ENCODE measurements at places on chromosomes 16 and 17.

DNA sequence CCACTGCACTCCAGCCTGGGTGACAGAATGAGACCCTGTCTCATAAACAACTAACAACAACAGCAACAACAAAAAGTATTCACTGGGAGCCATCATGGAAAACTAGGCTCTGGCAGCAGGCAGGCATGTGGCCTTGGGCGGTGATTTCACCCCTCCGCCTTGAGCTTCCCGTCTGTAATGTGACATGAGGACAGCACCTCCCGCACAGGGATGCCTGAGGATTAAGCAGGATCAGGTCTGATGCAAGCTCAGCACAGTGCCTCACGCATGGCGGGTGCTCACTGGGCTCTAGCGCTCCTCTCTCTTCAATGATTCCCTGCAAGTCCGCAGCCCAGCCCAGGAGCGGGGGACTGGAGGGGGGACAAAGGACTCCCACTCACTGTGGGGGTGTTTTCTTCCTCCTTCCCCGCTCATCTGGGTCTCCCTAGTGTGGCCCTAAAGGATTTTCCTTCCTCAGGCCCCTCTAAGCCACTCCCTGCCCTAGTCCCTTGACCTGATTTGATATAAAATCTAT, 2.8 kb downstream of the PLCD3 start:
- H3K27ac ChIP-seq: peak overlapping the region; percentile 98
- peaks cover 42% of the 10 kb centered on the region for H3K4me1 ChIP-seq
- no peak overlapping the region for H3K4me3 ChIP-seq

DNA sequence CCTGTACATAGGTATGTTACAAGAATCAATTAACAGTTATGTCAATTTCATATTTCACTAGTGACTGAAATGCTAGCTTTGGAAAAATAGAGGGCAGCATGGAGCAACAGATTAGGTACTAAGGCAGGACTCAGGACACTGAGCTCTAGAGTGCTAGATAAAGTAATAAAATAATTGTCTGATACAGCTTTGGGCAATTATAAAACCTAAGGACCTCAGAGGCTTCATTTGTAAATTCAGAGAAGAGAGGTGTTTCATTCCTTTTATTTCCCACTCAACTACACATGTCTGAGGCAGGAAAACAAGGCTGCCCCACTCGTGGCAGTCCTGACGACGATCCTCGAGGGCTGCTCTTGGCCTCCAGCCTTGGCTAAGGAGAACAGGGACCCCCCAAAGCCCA, 81.5 kb downstream of the CA4 start:
- peak; percentile 18 for DNase-seq
- H3K4me3 ChIP-seq: no peak overlapping the region
- H3K27me3 ChIP-seq: no peaks in the 10 kb centered on the region
- peak overlapping the region; percentile 40 for H3K27ac ChIP-seq
- peaks cover 3% of the 10 kb centered on the region for H3K4me1 ChIP-seq

DNA sequence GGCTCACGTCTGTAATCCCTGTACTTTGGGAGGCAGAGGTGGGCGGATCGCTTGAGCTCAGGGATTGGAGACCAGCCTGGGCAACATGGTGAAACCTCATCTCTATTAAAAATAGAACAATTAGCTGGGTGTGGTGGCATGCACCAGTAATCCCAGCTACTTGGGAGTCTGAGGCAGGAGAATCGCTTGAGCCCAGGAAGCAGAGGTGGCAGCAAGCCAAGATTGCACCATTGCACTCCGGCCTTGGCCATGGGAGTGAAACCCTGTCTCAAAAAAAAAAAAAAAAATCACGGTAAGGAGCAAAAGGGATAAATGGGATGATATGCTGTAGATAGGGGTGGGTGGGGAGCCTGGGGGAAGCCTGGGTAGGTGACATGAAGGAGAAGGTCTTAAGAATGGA, 20.4 kb upstream of the TMEM98 start:
- H3K4me3 ChIP-seq: no peak overlapping the region
- no peaks in the 10 kb centered on the region for H3K27me3 ChIP-seq
- H3K36me3 ChIP-seq: no peaks in the 10 kb centered on the region
- no peak overlapping the region for H3K27ac ChIP-seq
- DNase-seq: peak; percentile 75

DNA sequence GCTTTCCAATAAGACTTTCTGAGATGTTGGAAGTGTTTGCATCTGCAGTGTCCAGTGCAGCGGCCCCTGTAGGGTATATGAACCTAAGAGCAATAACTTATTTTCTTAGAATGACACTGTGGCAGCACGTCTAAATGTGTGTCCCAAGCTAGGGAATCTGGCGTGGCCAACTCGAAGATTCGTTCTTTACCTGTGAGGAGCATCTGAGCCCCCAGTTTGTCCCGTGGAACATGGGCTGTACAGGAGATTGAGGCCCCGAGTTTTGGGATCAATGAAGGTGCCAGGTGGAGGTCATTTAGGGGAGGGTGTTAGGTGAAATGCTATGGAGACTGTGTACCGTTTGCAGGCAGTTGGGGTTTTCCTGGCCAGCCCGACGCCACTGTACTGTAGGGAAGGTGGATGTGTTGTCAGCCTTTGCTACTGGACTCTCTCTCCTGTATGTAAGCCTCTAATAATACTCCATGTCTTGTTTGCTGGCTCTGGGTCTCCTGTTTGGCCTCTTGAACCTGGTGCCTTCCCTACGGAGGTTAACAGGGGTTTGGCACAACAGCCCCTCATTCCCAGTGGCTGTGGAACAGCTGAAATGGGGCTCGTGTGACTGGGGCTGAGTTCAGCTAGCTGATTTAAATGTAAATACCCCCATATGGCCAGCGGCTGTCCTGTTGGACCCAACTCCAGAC, 45.5 kb upstream of the SDK2 start:
- no peak overlapping the region for H3K27ac ChIP-seq
- H3K27me3 ChIP-seq: no peaks in the 10 kb centered on the region
- no peak overlapping the region for H3K4me3 ChIP-seq
- no peaks in the 10 kb centered on the region for H3K36me3 ChIP-seq
- DNase-seq: peak; percentile 9

GRCh38 chr17:8294814-8295316, 335 bp downstream of the SLC25A35 start:
- DNase-seq: no peak
- H3K27me3 ChIP-seq: no peaks in the 10 kb centered on the region
- H3K27ac ChIP-seq: peak overlapping the region; percentile 95
- H3K4me3 ChIP-seq: no peak overlapping the region
- no peaks in the 10 kb centered on the region for H3K36me3 ChIP-seq

- no peak overlapping the region for H3K4me3 ChIP-seq
- peaks cover 41% of the 10 kb centered on the region for H3K27me3 ChIP-seq
- peaks cover 17% of the 10 kb centered on the region for H3K4me1 ChIP-seq
- no peaks in the 10 kb centered on the region for H3K36me3 ChIP-seq
These were observed 1.3 kb downstream of the HBQ1 start for GRCh38 chr16:181565-182021.

GRCh38 chr16:60225541-60225940, 1491.4 kb upstream of the GOT2 start:
- no peaks in the 10 kb centered on the region for H3K36me3 ChIP-seq

- H3K4me3 ChIP-seq: no peak overlapping the region
- no peak for DNase-seq
- no peaks in the 10 kb centered on the region for H3K27me3 ChIP-seq
- no peaks in the 10 kb centered on the region for H3K36me3 ChIP-seq
- H3K27ac ChIP-seq: no peak overlapping the region
- no peaks in the 10 kb centered on the region for H3K4me1 ChIP-seq
These were observed 220.7 kb downstream of the KCNJ2 start for GRCh38 chr17:70390049-70390448.

- DNase-seq: peak; percentile 77
- peak overlapping the region; percentile 78 for H3K4me3 ChIP-seq
- no peaks in the 10 kb centered on the region for H3K27me3 ChIP-seq
- H3K27ac ChIP-seq: peak overlapping the region; percentile 81
- H3K36me3 ChIP-seq: no peaks in the 10 kb centered on the region
- H3K4me1 ChIP-seq: peaks cover 25% of the 10 kb centered on the region
These were observed 985 bp upstream of the SLFN12 start for GRCh38 chr17:35433075-35433894.

GRCh38 chr17:4600563-4600962, 16.2 kb downstream of the SMTNL2 start:
- H3K27ac ChIP-seq: no peak overlapping the region
- no peaks in the 10 kb centered on the region for H3K27me3 ChIP-seq
- peaks cover 8% of the 10 kb centered on the region for H3K4me1 ChIP-seq

GRCh38 chr17:42055027-42055426, 4.6 kb upstream of the C17orf113 start:
- H3K4me1 ChIP-seq: peaks cover 2% of the 10 kb centered on the region
- H3K27me3 ChIP-seq: no peaks in the 10 kb centered on the region
- H3K36me3 ChIP-seq: no peaks in the 10 kb centered on the region
- no peak overlapping the region for H3K27ac ChIP-seq
- DNase-seq: no peak
- H3K4me3 ChIP-seq: no peak overlapping the region

DNA sequence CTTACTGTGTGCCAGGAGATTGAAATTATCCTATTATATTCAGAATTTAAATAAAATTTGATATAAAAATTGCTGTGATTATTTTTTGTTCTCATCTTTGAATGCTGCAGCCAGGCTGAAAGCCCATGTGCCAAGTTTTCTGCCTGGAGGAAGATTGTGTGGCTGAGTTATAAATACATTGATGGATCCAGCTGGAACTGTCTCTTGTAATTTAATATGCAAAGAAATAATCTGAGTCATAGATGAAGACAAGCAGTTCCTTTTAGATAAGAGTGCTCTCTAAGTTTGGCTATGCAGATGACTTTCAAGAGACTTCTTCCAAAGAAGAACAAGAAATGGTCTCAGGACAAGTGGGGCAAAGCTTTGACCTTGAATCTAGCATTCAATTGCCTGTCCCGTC, 871.0 kb downstream of the CDH11 start:
- no peaks in the 10 kb centered on the region for H3K27me3 ChIP-seq
- H3K4me3 ChIP-seq: no peak overlapping the region
- H3K4me1 ChIP-seq: no peaks in the 10 kb centered on the region

GRCh38 chr17:74245145-74245831, 28.7 kb upstream of the DNAI2 start:
- no peaks in the 10 kb centered on the region for H3K4me1 ChIP-seq
- H3K36me3 ChIP-seq: no peaks in the 10 kb centered on the region
- no peaks in the 10 kb centered on the region for H3K27me3 ChIP-seq
- H3K4me3 ChIP-seq: no peak overlapping the region

GRCh38 chr16:86664522-86665318, 86.4 kb downstream of the FOXL1 start:
- no peak overlapping the region for H3K4me3 ChIP-seq
- H3K4me1 ChIP-seq: no peaks in the 10 kb centered on the region
- no peaks in the 10 kb centered on the region for H3K36me3 ChIP-seq
- peak overlapping the region; percentile 54 for H3K27ac ChIP-seq
- no peaks in the 10 kb centered on the region for H3K27me3 ChIP-seq

DNA sequence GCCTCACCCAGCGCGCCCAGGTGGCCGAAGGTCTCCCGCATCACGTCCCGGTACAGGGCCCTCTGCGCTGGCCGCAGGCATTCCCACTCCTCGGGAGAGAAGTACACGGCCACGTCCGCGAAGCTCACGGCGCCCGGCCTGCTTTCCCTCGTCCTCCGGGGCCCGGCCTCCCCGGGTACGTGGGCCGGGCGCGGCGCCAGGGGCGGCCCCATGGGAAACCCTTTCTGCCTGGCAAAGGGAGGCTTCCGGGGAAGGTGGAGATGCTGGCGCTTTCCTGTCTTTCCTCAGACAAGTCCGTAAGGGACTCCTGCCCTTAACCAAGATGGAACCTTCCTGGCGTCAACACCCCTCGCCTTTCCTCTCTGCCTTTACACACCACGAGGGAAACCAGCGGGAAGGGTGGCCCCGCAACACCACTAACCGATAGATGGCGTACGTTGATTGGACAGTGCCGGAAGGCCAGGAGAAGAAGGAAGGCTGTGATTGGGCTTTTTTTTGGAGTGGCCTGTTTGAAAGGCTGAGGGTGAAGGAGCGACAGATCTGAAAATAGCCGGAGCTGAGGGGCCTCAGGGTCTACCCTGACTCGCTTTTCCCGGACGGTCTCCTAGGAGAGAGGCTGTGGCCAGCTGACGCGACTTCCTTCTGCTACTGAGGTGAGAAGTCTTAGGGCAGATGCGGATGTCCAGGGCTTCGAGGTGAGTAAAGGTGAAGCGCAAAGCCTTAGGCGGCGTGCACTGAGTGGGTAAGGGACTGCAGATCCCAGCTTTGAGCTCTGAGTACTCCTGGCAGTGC, at the start of gene ZNF785:
ZNF785 (minus strand) TSS at position 298 of the 792 bp plus-strand sequence; CDS start at position 212, 86 bp downstream.
- peak within 1 kb of the TSS; percentile 80 for H3K4me3 ChIP-seq
- H3K36me3 ChIP-seq: no peaks in the 10 kb centered on the region
- peak; percentile 98 for DNase-seq
- H3K27me3 ChIP-seq: no peaks in the 10 kb centered on the region
- peaks cover 13% of the 10 kb centered on the region for H3K4me1 ChIP-seq

- no peaks in the 10 kb centered on the region for H3K27me3 ChIP-seq
- no peak overlapping the region for H3K27ac ChIP-seq
- H3K4me1 ChIP-seq: no peaks in the 10 kb centered on the region
- no peak overlapping the region for H3K4me3 ChIP-seq
- H3K36me3 ChIP-seq: no peaks in the 10 kb centered on the region
These were observed 49.6 kb downstream of the KCNJ12 start for GRCh38 chr17:21425736-21426135.

DNA sequence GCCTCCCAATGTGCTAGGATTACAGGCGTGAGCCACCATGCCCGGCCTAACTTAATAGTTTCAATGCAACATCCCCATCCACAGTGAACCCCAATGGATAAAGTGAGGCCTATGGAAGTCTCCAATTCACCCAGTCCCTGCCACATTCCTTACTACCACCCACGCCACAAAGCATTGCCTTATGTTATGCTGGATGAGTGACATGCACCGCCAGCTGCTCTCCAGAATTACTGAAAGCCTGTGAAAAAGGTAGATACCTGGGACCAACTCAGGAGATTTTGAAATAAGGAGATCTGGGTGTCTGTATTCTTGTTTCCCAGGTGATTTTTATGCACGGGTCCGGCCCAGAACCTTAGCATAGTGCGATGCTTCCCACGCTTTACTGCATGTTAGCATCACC, 16.9 kb upstream of the GAS7 start:
- no peak overlapping the region for H3K27ac ChIP-seq
- H3K4me1 ChIP-seq: no peaks in the 10 kb centered on the region
- H3K27me3 ChIP-seq: no peaks in the 10 kb centered on the region
- H3K36me3 ChIP-seq: no peaks in the 10 kb centered on the region
- H3K4me3 ChIP-seq: no peak overlapping the region
- no peak for DNase-seq

- H3K4me3 ChIP-seq: no peak overlapping the region
- no peaks in the 10 kb centered on the region for H3K36me3 ChIP-seq
- no peaks in the 10 kb centered on the region for H3K27me3 ChIP-seq
- no peak overlapping the region for H3K27ac ChIP-seq
These were observed 412.5 kb downstream of the CA10 start for GRCh38 chr17:51745993-51746392.

DNA sequence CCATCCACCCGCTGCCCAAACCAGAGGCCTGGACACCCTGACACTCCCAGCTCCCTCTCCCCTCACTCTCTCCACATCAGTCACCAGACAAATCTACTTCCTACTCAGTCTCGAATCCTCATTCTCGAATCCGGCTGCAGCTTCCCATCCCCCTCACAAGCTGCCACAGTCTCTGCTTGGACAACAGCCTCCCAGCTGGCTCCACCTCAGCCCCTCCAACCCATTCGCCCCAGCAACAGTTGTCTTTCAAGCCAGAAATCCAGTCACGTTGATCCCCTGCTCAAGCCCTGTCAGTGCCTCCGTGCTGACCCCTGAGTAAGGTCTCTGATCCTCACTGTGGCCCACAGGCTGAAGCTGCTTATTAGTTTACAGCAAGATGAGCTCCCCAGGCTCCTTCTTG, 44.2 kb upstream of the MTSS2 start:
- H3K27me3 ChIP-seq: no peaks in the 10 kb centered on the region
- no peak for DNase-seq
- H3K4me3 ChIP-seq: no peak overlapping the region
- H3K4me1 ChIP-seq: peaks cover 19% of the 10 kb centered on the region

- no peaks in the 10 kb centered on the region for H3K4me1 ChIP-seq
- H3K4me3 ChIP-seq: no peak overlapping the region
- H3K27ac ChIP-seq: no peak overlapping the region
- no peak for DNase-seq
- H3K36me3 ChIP-seq: no peaks in the 10 kb centered on the region
- H3K27me3 ChIP-seq: no peaks in the 10 kb centered on the region
These were observed 14.6 kb downstream of the CALB2 start for GRCh38 chr16:71373073-71373472.
